T1000 (cell line): ENCODE measurements at places on chromosomes 7 and 10.

- DNase-seq: no peak
Measured at GRCh38 chr7:8286118-8286517, 24.2 kb upstream of the ICA1 start.

DNA sequence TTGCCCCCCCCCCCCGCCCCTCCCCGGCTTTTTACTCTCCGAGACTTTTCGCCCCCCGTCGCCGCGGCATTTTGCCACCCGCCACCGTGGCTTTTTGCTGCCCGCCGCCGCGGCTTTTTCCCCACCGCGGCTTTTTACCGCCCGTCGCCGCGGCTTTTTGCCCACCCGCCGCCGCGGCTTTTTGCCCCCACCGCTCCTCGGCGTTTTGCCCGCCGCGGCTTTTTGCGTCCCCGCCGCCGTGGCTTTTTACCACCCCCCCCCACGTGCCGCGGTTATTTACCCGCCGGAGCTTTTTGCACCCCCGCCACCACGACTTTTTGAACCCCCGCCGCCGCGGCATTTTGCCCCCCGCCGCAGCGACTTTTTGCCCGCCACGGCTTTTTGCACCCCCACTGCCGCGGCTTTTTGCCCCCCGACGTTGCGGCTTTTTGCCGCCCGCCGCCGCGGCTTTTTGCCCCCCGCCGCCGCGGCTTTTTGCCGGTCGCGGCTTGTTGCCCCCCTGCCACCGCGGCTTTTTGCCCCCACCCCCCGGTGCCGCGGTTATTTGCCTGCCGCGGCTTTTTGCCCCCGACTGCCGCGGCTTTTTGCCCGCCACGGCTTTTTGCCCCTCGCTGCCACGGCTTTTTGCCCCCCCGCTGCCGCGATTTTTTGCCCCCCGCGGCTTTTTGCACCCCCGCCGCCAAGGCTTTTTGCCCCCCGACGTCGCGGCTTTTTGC, 461.1 kb downstream of the ZNF33B start:
- DNase-seq: no peak

DNA sequence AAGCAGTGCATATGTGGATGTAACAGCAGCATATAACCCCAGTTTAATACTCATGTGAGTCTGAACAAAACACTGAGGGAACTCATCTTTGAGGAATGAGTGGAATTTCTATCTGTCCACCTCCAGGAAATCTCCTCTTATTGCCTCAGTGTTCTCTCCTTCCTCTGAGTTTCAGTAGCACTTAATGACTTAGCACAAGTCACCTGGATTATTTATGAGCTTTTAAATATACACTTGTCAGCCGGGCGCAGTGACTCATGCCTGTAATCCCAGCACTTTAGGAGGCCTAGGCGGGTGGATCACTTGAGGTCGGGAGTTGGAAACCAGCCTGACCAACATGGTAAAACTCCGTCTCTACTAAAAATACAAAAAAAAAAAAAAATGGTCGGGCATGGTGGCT, 4.3 kb downstream of the LRRC20 start:
- DNase-seq: peak; percentile 67

GRCh38 chr7:98168181-98168903, 42.9 kb upstream of the BHLHA15 start:
- DNase-seq: no peak

- no peak for DNase-seq
Measured at GRCh38 chr7:157301610-157302120, 35.1 kb upstream of the DNAJB6 start.
